ENCODE measurements at places on chromosomes 6 and 20.

DNA sequence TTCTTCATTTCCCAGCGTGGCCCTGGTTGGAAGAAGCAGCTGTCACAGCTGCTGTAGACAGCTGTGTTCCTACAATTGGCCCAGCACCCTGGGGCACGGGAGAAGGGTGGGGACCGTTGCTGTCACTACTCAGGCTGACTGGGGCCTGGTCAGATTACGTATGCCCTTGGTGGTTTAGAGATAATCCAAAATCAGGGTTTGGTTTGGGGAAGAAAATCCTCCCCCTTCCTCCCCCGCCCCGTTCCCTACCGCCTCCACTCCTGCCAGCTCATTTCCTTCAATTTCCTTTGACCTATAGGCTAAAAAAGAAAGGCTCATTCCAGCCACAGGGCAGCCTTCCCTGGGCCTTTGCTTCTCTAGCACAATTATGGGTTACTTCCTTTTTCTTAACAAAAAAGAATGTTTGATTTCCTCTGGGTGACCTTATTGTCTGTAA lies 292.7 kb downstream of the ESR1 start:
- no peak for DNase-seq

DNA sequence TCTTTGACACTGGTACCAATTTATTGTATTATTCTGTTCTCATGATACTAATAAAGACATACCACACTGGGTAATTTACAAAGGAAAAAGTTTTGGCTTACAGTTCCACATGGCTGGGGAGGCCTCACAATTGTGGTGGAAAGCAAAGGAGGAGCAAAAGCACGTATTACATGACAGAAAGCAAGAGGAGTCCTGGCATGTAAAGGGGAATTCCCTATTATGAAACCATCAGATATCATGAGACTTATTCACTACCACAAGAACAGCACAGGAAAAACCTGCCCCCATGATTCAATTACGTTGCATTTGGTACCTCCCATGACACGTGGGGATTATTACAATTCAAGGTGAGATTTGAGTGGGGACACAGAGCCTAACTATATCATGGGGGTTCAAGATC lies 43.4 kb downstream of the SLC22A2 start:
- DNase-seq = no peak

- DNase-seq = no peak
Measured at GRCh38 chr6:68653074-68653705, 18.1 kb downstream of the ADGRB3 start.

DNA sequence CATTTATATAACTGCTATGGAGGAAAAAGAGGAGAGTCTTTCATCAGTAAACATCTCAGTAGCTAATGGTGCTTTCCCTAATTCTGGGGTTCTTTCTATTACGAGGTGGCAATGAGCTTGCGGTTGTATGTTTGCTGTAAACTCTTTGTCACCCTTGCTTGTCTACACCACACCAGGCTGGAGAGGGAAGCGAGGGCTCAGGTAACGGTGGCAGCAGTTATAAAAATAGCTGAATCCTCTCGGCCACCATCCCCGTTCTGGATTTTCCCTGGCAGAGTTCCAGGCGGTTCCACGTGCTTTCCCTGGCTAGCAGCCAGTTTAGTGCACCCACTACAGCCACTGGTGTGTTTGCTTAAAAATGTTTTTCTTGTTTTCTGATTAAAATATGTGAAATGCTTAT lies 39.0 kb downstream of the MAS1 start:
- DNase-seq = peak; percentile 67

- no peak for DNase-seq
Measured at GRCh38 chr20:59955131-59955796, 3.0 kb upstream of the CDH26 start.

Data from kidney glomerular epithelial cell (primary cell).